Aorta (tissue), 5 donors: ENCODE measurements at places on chromosomes 16 and 17. TPM values are rescaled to one million over a fixed set of nuclear protein-coding genes. Genes with fewer than 3 reads are reported as not detected.

Gene STH
- not detected for total RNA-seq

Gene VPS35
- 52.8 TPM for total RNA-seq

Gene ZACN
- total RNA-seq, result not detected

- DNase-seq, result no peak
Observed at GRCh38 chr16:85690469-85691064, 1.8 kb upstream of the GINS2 start.

Gene DBF4B
- total RNA-seq, result 12.1 TPM

Gene ZNF205
- 7.1 TPM for total RNA-seq

- no peak for DNase-seq
Observed at GRCh38 chr17:67585077-67585602, 132.6 kb upstream of the NOL11 start.

DNA sequence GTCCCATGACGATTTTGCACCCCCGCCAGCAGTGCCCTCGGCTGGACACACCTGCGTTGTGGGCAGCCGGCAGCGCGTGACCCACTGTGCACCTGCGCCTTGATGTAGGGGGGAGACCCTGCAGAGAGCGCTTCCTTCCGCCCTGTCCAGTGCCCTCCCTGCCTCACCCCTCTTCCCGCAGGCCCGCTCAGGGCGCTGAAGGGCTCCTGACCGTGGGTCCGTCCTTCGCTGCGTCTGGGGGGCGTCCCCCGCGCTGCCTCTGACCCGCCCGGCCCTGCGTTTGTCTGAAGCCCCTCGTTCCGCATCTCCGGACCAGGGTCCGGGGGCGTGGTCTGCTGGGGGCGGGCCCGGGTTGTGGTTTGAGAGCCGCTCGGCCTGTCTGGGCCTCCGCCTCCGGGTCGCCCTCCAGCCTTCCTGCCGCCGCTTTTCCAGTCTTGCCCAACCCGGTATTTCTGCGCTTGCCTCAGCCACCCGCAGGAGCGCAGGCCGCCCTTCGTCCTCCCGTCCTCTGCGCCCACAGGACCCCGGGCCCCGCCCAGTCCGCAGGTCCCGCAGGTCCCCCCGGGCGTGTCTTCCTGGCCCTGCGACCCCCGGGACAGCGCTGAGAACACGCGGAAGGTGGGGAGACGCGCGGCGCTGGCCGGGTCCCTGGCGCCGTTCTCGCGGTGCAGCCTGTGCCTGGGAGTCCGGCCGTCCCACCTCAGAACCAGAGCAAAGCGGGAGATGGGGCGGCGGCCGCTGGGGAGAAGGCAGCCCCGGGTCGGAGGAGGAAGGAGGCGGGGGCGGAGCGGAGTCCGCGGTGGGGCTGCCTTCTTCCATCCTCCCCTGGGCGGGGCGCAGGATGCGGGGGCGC lies 4.0 kb upstream of the IL17C start:
- DNase-seq, result peak; percentile 86

GRCh38 chr17:36188891-36189306 lies 7.7 kb downstream of the CCL3L1 start:
- no peak for DNase-seq

Gene PIK3R6
- total RNA-seq, result 3.5 TPM

GRCh38 chr17:63246344-63246743 lies 199.8 kb downstream of the CYB561 start:
- no peak for DNase-seq

DNA sequence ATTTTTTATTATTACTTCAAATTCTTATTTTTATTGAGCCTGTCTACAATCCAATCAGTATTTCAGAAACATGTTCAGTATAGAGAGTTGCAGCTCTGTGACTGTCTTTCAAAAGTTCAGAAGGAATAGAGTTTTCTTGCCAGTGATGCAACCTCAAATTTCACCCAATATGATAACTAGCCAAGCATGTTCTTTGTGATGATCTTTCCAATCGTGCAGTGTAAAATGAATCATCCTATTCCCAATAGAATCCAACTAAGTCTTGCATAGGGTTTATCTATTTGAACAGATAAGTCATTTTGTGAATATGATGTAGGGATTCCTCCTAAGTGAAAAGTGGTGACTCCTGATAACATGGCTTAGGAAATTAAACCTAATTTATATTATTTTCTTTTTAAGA lies 937.8 kb downstream of the KCNJ2 start:
- no peak for DNase-seq

Gene MAZ
- total RNA-seq, result 109 TPM

GRCh38 chr17:61159221-61159814 lies 240.3 kb upstream of the TBX2 start:
- no peak for DNase-seq

- DNase-seq, result no peak
Observed at GRCh38 chr17:10772425-10773380, 31.2 kb downstream of the TMEM238L start.

DNA sequence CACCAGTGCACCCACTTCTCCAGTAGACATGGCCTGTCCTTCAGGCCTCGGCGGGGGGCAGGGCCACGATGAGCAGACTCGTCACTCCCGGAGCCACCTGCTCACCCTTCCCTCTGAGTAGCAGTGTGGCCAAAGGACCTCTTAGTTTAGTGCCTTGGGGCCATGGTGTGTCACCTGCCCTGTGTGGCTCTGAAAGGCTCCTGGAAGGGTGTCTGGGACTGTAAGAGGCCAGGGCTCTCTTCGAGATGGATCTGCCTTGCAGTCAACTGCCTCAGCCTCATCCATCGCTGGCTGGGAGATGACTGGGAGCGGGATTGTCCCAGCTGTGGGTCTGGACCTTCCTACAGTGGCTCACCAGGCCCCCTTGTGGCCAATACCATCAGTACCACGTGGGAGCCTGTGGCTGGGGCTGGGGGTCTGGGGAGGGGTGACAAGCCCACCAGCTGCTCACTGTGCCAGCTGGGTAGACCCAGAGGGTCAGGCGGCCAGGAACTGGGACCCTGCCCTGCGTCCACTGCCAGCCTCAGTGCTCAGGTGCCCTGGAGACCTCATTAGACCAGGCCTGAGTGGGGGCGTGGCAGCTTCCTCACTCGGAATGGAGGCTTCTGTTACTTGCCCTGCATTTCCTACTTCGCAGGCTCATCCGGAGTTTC lies 133.4 kb downstream of the OR1D5 start:
- no peak for DNase-seq

DNA sequence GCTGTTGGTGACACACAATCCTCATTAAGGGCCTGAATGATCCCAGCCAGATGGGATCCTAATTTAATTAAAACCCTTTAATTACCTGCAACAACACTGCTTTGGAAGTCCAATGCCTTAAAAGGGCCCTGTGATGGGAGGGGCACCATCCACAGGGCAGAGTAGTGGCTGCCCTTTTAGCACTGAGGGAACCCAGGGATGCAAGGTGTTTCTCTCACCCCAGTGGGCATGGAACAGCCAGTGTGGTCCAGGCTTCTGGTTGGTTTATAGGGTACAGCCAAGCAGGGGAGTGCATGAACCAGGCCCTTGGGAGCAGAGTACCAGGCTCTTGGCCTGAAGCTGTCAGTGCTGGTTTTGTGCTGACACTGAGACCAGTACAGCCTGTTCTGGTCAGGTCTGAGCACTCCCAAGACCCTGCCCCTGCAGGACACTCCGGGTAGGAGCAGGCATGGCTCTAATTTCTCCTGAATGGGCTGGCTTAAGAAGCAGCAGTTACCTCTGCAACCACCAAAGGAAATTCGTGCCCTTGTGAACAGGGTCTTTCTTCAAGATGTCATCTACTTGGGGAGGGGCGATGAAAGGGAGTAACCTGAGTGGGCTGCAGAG lies 9.9 kb downstream of the NXPH3 start:
- DNase-seq, result no peak

DNA sequence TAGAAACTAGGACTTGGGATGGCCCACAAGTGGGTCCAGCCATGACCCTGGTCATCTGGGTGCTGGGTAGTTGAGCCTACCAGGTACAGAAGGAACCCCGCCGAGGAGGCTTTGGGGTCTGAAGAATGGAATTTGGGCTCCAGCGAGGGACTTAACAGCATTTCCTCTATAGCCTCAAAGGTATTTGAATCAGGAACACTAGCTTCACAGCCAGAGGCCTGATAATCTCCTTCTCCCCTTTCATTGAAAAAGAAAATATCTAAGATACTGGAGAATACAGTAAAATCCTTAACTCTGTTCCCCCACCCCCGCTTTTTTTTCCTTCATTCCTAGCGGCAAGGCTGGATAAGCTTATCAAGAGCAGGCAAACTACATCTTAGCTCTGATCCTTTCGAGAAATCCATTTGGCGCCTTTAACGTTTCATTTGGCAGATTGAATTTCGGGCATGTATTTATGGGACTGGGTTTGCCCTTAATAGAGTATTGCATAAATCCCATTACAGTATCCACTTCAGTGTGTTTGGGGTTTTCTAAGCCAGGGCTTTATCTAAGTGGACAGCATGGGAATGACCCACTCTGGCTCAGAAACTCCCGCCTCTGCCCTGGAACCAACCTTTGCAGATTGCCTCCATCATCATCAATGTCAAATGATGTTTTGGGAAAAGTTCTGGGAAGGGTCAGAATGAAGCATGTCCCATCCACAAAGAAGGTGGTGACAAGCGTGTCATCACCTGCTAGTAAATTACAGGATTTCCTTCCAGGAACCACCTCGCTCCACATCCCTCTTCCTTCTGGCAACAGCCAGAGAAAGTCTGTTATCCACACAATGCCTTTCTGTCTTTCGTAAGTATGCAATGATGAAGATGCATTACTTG lies 36.9 kb downstream of the XYLT1 start:
- no peak for DNase-seq

Gene C16orf92
- total RNA-seq, result not detected

DNA sequence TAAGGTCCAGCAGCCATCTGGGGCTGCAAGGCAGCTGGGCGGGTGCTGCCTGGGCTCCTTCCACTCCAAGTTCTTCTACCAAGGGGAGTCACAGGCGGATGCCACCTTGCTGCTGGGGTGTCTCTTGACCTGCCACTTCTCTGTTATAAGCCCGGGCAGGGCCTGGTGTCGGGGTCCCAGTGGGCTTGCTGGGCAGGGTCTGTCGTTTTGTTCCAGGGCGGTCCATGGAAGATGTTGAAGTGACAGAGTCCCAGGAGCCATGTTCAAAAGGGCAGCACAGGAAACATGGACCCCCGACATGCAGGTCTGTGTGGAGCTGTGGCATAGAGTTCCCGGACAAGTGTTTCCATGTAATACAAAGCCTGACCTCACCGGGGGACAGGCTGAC lies 91.1 kb downstream of the TNFRSF13B start:
- DNase-seq, result no peak

GRCh38 chr17:67246653-67247415 lies 1.8 kb upstream of the HELZ start:
- DNase-seq, result no peak

DNA sequence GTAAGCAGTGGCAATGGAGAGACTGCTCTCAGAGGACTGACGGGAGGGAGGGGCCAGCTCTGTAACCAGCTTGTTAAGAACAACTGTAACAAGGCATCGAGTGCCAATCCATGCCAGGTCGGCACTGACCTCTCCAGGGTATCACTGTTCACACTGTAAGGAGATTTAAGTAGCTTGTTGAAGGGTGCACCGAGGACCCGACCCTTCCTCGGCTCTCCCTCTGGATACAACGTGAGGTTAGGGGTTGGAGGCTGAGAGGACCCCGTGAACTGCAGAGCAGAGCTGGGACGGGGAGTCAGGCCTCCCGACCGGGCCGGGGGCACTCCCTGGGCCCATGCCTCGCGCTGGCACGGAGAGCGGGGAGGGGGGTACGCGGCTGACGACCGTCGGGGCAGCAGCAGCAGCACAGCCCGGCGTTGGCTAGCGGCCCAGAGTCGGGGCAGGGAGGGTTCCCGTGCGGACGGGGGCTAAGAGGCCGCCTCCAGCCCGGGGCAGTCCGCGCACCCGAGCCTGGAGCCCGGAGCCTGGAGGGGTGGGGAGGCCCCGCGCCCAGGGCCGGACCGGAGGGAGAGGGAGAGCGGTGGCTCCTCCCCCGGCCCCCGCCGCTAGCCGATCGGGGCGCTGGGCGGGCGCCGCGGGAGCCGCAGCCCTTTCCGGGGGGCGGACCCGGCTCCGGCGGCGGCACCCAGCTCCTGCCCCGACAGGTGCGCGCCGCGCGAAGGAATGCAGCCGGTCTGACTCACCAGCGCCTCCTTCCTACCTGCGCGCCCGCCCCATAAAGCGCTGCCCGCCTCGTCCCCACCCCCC lies at the start of gene ITGB4:
Gene ITGB4, plus strand, starts transcription at position 804 of the 807 bp plus-strand sequence. CDS start 3,245 bp downstream, outside the sequence.
- no peak for DNase-seq

Gene IRX6
- 0.12 TPM for total RNA-seq

Gene CASKIN1
- not detected for total RNA-seq

Gene NLK
- 14.7 TPM for total RNA-seq

DNA sequence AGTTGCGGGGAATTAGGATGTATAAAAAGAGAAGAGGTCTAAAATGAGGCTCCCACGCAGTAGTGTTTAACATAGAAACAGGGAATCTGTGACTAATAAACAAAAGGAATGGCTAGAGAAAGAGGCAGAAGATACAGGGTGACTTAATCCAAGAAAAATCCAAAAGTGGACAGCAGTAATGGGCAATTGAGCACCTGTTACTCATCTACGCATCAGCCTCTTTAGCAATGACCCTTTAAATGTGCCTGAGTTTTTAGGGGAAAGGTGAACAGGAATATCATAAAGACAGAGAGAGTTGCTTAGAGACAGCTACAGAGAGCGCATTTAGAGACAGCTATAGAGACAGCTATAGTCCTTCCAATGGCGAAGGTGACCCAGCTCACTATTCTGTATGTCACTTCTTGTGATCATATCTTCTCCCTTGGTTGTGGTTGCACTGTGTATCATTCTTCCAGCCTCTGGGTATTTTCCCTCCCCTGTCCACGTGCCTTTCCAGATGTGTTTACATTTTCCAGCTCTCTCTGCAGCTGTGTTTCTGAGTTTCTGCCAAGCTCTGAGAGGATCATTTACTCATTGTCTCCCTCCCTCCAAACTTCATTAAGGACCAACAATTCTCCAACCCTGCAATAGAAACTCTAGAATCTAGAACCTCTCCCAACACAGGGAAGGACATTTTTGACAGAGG lies 61.5 kb downstream of the MYOCD start:
- DNase-seq, result no peak

DNA sequence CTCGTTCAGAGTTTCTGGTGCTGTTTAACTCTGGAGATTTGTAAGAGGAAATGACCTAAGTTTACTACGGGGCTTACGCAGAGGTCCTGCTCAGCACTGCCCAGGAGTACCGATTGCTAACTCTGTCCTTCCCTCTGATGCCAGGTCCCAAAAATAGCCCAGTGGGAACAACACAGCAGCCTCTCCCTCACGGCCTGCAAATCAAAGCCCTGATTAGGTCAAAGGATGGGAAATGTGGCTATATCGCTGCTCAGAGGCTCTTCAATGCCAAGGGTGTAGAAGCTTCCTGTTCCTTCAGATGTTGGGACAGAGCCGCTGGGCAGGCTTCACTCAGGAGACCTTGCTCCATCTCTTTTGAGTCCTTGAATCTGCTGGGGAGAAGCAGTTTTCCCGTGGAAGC lies 174.2 kb upstream of the KCNJ16 start:
- DNase-seq, result no peak

GRCh38 chr16:88477631-88478519 lies 24.8 kb downstream of the ZFPM1 start:
- DNase-seq, result no peak

Gene CEP295NL
- 10.1 TPM for total RNA-seq

Gene FTSJ3
- total RNA-seq, result 29.4 TPM

GRCh38 chr17:38587947-38588787 lies 17.6 kb downstream of the SRCIN1 start:
- DNase-seq, result no peak
